ENCODE measurements at places on chromosomes 5 and 9.

DNA sequence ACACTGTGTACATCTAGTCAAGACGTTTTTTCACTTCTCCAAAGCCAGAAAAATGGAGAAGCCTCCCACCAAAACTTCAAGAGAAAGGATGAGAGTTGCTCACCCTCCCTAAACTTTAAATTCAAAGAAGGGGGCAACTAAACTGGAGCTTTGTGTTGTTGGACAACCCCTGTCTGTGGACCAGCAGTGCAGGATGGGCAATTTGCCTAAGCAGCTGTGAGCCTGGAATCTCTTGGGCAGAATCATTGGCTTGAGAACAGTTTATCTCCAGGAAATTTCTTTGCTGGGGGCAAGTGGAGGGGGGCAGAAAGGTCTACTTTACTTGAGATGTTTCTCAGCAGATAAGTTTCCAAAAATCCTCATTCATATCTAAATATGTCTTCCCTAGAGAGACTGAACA lies 151.8 kb downstream of the MUSK start:
- DNase-seq: no peak

DNA sequence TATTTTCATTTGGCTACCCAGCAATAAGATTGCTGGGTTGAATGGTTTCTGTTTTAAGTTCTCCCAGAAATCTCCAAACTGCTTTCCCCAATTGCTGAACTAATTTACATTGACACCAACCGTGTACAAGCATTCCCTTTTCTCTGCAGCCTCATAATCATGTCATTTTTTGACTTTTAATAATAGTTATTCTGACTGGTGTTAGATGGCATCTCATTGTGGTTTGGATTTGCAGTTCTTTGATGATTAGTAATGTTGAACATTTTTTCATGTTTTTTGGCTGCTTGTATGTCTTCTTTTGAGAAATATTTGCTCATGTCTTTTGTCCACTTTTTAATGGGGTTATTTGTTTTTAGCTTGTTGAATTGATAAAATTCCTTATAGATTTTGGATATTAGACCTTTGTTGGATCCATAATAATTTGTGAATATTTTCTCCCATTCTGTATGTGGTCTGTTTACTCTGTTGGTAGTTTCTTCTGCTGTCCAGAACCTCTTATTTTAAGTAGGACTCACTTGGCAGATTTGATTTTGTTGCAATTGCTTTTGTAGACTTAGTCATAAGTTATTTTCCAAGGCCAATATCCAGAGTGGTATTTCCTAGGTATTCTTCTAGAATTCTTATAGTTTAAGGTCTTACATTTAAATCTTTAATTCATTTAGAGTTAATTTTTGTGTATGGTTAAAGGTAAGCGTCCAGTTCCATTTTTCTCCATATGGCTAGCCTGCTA lies 793.7 kb downstream of the BRINP1 start:
- no peak for DNase-seq

DNA sequence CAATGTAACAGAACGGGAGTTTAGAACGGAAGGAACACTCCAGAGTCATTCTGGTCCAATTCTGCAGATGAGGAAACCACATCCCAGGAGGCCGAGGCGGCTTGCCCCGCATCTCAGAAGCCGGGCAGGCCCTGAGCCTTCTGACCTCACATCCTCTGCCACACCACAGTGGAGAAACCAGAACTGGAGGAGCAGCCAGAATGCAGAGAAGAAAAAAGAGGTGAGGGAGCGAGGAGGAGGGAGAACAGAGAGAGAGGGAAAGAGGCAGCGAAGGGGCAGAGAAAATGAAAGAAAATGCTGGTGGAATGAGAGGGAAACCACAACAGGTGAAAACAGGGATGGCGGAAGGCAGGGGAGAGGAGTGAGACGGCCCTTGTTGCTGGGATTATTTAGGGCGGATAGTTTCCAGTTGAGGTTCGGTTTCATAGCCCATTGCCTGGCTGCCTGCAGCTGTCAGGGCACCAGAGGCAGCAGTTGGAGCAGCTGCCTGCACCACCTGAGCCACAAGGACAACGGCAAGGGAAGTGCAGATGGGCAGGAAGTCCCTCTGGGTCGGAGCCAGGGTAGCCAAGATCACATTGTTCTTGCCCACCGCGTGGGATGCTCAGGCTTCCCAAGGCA lies at the start of gene HMHB1:
TSS of gene HMHB1 (plus strand) at position 77 of the 621 bp plus-strand sequence.
- no peak for DNase-seq

DNA sequence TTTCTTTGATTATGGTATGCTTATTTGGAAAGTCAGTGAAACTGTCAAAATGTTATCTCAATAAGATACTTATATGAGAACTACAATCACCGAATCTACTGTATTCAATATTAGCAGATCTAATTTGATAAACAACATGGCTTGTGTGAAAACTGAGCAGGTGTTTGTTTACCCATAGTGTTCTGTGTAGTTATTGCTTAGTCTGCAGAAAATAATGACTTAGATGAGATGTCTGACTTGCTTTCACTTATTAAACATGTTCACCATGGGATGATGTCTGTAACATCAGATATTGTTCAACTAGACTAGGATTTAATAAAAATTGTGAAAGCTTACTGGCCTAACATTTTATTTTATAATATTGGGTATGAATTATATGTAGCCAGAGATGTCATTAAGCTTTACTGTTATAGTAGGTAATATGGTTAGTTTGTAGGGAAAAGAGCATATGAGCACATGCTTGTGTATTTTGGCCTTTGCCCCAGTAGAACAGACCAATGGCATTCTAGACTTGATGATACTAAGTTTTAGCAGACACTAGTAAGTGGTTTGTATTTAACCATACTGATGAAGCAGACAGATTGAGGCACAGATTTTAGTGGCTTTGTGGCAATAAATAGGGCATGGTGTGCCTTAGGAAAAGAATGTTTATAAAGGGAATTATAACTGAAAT lies 16.4 kb downstream of the SUB1 start:
- no peak for DNase-seq

GRCh38 chr5:89706731-89707130 lies 702.8 kb downstream of the CETN3 start:
- no peak for DNase-seq

DNA sequence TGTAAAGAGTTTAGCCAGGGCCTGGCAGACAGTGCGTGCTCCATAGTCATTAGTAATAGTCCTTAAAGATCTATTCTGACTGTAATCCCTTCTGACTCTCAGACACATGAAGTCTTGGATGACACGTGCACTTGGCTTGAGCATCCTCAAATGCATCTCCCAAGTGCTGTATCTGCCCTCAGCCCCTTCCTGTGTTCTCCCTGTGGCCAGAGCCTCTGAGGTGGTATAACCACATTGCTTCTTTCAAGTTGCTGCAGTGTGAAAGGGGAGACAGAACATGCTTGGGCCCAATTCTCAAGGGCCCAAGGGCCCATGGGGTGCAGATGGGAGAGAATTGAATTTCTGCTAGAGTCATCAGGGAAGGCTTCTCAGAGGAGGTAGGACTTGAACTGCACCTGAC lies 30.1 kb upstream of the HAND1 start:
- DNase-seq: no peak

GRCh38 chr5:37501152-37501551 lies 122.0 kb downstream of the WDR70 start:
- no peak for DNase-seq

- no peak for DNase-seq
Measured at GRCh38 chr5:39400713-39401578, 23.8 kb downstream of the DAB2 start.

DNA sequence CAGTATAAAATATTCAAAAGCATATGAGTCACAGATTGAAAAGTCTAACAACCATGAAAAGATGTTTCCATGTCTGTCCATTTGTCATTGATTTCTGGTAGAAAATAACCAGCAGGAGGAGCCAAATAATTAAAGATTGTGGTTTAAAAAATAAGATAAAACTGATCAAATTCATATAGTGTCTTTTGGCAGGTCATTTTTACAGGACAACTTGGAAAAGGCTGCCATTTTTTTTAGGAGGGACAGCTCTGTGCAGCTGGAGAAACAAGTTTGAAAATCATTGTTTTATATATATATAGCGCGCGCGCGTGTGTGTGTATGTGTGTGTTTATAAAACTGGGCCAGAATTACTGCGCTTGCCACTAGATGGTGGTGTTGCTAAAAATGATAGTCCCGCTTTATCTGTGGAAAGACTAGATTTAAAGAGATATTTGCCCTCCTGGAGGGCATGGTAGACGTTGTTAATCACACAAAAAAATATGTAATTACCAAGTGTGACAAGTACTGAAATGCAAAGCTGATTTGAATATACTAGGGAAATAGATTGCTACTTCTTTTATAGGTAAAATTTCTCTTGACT lies 1.3 kb upstream of the TRMO start:
- no peak for DNase-seq

- no peak for DNase-seq
Measured at GRCh38 chr5:67160272-67160671, 36.3 kb downstream of the CD180 start.

DNA sequence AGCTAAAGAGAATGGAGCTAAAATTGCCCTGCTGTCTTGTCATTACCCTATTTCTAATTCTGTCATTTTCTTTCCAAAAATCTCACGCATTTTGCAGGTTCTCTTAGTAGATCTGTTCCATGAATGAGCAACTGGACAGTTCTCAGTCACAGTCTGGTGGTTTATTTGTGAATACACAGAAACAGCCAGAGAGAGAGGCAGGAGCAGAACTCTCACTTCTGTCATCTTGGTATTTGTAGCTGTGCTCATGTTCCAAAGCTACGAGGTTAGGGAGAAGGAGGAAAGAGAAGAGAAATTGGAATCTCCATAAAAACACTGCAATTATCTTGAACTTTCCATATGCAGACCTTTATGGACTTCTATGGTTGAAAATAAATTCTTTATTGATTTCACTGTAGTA lies 118.0 kb upstream of the OR13F1 start:
- no peak for DNase-seq
